Activated CD8-positive, alpha-beta memory T cell treated with anti-CD3 and anti-CD28 coated beads for 24 hours (primary cell): ENCODE measurements at places on chromosomes 1 and 21.

DNA sequence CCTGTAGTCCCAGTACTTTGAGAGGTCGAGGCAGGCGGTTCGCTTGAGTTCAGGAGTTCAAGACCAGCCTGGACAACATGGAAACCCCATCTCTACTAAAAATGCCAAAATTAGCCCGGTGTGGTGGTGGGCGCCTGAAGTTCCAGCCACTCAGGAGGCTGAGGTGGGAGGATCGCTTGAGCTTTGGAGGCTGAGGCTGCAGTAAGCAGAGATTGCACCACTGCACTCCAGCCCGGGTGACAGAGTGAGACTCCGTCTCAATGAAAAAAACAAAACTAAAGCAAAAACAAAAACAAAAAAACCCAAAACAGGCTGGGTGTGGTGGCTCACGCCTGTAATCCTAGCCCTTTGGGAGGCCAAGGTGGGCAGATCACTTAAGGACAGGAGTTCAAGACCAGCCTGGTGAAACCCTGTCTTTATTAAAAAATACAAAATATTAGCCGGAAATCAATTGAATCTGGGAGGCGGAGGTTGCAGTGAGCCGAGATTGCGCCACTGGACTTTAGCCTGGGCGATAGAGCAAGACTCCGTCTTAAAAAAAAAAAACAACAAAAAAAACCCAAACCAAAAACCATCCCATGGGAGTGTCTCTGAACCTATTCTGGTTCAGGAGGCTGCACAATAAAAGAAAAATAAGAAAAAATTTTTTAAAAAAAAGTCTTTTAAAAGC lies 1.7 kb upstream of the CGN start:
- DNase-seq = no peak

GRCh38 chr1:152162792-152163463 lies 3.9 kb upstream of the RPTN start:
- no peak for DNase-seq

GRCh38 chr1:8962812-8963530 lies 17.3 kb downstream of the CA6 start:
- no peak for DNase-seq

DNA sequence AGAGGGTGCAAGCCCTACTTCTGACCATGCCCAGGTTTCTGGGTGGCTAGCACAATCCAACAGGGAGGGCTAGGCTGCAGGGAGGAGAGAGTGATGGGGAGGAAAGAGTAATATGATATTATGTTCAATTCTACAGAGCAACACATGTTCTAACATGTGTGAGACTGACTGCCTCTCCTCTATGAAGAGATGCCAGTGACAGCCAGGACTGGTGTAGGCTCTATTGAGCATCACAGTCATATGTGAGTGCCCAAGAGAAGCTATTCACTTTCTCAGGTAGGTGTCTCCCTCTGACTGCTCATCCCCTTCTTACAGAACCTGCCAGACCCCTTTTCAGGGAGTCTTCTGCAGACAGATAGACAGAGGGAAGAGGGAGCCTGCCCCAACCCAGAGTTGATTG lies 446.1 kb downstream of the SIPA1L2 start:
- no peak for DNase-seq

- DNase-seq = no peak
Observed at GRCh38 chr1:202958544-202959275, 598 bp upstream of the ADIPOR1 start.

DNA sequence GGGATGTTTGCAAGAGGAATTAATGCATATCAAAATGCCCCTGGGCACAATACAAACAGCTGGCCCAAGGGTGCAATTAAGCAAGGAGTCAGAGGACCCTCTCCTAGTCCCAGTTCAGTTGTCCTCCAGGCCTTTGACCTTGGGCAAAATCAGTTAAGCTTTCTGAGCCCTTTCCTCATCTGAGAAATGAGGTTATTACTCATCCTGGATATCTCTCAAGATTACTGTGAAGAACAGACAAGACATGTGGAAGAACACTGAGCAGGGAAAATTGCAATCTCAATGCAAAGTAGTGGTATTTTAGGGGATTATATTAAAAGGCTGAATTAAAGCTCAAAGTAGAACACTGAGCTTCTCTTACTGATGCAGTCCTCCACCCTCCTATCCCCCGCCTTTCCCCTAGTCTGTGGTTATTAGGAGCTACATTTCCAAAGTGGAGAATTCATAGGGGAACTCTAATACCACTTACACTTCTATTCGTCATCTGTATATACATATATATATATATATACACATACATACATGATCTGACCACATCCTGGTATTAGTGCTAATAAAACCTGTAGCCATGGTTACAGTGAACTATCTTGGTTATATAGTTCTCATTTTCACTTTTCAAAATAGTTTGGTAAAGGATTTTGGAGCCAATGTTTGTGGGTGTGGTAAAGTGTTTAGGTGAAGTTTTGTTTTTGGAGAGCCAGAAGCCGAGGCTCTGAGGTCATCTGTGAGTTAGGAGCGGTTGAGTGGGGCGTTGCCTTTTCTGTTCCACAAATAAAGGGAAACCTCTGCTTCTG lies 18.1 kb downstream of the KIAA0040 start:
- no peak for DNase-seq

DNA sequence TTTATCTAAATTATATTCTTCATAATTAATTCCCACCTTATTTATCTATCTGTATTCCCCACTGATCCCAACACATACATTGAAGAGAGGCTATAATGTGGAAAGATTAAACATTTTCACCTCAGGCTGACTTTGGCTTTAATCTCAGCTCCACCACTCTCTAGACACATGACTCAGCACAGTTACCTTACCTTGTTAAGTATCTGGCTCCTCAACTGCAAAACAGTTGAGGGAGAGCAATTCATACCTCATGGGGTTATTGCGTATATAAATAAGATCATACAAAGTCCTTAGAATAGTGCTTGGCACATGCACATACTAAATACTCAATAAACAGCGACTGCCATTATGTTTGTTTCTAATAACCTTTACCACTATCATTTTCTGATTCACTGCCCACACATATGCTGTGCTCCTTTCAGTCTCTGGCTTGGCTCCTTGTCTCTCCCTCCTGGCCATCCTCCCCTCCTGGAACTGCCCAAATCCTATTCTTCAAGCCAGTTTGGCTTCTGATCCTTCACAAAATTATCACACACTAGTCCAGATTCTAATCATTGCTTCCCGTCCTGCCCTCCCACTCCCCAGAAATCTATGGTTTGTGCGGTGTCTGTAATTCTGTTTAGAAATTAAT lies 50.1 kb downstream of the BCL9 start:
- DNase-seq = no peak

DNA sequence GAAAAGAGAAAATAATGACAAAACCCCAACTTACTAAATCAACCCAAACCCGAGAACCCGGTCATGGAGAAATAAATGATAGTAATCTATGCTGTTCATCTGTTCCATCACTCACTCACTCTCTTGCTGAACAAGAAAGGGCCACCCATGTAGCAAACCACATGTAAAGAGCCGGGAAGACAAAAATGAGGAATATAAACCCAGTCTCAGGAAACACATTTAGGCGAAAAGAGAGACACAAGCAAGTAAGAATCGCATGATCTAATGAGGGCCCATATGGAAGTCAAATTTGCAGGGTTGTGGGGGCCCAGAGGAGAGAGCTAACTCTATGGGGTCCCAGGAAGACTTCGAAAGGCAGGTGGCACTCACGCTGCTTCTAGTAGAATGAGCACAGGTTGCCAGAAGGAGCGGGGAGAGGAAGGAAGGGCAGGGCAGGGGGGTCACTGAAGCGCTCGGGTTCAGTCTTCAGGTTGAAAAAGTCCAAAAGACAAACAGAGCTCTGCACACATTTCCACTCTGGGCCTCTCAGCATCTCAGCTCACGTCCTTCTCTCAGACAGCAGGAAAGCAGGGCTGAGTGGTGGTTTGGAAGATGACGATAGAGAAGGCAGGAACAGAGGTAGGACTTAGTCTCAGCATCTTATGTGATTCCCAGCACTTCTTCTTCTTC lies 142.9 kb upstream of the KRTAP19-8 start:
- DNase-seq = no peak

DNA sequence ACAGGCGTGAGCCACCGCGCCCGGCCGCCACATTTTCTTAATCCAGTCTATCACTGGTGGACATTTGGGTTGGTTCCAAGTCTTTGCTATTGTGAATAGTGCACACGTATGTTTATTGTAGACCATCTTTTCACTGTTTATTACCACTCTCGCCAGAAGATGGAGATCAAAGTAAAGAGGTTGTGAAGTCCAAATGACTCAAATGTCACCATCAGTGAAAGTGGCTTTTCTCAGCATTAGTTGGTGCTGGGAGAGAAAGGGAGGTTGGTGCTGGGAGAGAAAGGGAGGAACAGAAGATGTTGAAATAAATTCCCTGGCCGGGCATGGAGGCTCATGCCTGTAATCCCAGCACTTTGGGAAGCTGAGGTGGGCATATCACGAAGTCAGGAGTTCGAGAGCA lies 10.4 kb upstream of the UHMK1 start:
- DNase-seq = no peak

DNA sequence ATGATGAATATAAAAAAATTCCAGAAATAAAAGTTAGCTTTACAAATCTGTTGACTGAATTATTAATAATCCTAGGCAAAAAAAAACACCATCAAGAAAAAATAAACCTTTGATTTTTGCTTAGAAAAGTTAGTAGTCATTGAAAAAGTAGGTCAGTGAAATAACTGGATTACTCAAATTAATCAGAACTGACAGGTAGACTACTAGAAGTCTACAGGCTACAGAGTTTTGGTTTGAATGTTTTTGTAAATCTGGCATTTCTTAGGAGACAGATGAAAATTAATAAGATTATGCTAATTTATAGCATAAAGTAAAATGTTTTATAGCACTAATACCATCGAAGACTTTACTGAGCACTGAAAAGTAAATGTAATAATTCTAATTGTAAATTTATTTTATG lies 511.9 kb downstream of the PTPRC start:
- no peak for DNase-seq

DNA sequence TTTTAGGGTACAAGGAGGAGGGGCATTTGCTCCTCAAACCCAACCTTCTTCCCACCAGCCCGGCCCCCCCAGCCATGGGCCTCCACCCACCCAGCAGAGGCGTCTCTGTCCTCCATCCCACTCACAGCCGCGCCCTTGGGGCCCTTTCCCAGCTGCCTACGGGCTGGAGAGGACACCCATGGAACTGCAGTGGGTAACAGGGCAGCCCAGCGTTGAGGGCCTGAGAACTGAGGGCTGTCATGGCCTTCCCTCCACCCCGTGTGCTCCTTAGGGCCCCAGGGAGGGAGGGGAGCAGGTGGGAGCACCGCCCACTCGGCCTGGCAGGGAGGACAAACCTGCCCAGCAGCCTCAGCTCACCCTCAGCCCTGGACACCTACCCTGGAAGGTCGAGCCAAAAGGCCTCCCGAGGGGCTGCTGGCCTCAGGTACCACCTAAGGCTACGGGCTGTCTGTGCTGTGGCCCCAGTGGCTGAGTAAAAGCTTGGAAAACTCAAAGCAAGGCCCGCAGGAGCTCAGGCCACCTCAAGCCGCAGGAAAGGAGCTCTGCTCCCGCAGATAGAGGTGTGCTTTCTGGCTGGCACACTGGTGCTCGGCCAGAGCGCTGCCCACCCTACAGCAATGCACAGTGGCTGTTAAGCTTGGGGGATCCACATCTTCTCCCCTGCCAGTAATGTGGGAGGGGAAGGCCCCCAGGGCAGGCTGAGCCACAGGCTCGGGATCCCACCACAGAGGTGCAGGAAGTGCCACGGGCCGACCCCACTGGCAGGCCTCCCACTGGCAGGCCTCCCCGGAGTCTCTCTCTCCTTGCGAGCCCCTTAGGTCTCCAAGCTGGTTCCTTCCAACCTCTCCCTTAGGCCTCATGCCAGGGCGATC lies 2.2 kb upstream of the ARHGEF16 start:
- DNase-seq = no peak

DNA sequence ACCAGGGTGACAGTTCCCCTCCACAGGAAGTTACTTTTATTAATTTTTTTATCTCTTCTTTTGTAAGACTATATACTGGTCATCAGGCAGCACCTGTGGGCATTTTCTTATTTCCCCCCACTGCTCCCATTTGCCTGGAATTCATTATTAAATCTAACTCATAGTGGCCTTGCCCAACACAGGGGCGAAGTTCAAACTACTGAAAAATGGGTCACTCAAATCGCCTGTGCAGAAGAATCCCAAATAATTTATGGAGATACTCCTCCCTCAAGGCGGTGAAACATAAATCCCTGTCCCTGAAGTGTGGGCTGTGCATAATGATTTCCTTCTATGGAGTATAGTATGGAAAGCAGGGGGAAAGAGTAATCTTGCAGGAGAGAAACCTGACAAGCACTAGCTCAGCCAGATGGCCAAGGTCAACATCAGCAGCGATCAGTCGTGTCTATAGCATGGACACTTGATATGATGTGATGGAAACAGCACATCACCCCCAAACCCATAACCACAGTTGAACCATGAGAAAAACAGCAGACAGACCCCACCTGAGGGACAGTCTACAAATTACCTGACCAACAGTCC lies 7.9 kb downstream of the CAMK2N1 start:
- no peak for DNase-seq

DNA sequence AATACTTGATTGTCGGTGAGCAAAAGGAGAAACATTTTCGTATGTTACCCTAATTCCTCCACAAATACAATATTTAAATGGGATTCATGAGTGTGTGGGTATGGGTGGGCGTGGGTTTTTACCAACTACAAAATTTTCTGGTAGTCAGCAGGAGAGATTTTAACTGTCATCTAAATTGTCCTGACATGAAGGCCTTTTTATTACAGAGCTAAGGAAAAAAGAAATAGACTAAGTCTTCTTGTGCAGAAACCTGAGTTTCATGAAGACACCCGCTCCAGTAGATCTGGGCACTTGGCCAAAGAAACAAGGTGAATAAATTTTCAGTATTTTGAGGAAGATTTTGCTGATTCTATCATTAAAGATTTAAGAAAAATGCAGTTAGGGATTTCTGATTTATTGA lies 752 bp downstream of the RGS18 start:
- no peak for DNase-seq

GRCh38 chr1:179127163-179127895 lies 45.5 kb downstream of the TOR3A start:
- DNase-seq = no peak

- DNase-seq = peak; percentile 69
Observed at GRCh38 chr1:248924696-248925532, 18.9 kb downstream of the PGBD2 start.

DNA sequence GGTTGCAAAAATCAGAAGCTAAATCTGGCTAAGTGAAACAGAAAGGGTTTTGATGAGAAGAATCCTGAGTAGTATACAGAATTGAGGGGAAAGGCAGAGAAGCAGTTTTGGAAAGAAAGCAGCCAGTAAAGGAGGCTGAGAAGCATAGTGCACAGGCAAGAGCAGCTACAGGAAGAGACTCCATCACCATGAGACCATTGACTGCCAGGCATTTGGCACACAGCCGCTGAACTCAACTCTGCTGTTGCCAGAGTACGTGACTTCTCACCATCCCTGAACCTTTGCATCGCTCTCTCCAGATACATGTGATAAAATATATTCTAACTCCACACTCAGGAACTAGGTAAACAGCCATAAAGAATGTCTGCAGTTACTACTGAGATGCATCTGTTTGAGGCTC lies 128.3 kb upstream of the C1orf21 start:
- DNase-seq = no peak

DNA sequence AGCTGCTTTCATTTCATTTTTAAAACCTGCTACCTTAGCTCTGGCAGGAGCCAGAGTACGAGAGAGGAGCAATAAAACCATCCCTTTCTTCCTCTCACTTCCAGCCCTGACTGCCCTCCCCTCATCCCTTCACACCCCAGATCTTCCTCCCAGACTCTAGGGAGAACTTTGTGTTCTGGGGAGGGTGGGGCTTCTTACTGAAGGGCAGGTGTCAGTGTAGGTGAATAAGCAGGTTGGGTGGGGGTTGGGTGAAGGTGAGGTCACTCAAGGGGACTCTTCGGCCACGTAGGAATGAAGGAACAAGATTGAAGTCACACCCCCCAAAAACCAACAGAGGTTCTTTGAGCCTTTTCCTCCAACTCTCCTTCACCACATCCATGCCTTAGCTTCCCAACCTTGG lies 88.9 kb downstream of the CD58 start:
- no peak for DNase-seq
